ENCODE measurements at places on chromosomes 4 and X. TPM values are rescaled to one million over a fixed set of nuclear protein-coding genes. Genes with fewer than 3 reads are reported as not detected.

The RPL10 gene
- 2,261 TPM for total RNA-seq

The TKTL1 gene
- total RNA-seq: 0.12 TPM

The STATH gene
- not detected for total RNA-seq

The TSPAN6 gene
- not detected for total RNA-seq

The RBM46 gene
- total RNA-seq: not detected

The MAGEA1 gene
- total RNA-seq: not detected

The NPY5R gene
- not detected for total RNA-seq

The MOB1B gene
- 23.1 TPM for total RNA-seq
